ENCODE measurements at places on chromosomes 12 and 14.
A peak's percentile ranks its signal among the peaks of the same experiment; 100 is the strongest.

DNA sequence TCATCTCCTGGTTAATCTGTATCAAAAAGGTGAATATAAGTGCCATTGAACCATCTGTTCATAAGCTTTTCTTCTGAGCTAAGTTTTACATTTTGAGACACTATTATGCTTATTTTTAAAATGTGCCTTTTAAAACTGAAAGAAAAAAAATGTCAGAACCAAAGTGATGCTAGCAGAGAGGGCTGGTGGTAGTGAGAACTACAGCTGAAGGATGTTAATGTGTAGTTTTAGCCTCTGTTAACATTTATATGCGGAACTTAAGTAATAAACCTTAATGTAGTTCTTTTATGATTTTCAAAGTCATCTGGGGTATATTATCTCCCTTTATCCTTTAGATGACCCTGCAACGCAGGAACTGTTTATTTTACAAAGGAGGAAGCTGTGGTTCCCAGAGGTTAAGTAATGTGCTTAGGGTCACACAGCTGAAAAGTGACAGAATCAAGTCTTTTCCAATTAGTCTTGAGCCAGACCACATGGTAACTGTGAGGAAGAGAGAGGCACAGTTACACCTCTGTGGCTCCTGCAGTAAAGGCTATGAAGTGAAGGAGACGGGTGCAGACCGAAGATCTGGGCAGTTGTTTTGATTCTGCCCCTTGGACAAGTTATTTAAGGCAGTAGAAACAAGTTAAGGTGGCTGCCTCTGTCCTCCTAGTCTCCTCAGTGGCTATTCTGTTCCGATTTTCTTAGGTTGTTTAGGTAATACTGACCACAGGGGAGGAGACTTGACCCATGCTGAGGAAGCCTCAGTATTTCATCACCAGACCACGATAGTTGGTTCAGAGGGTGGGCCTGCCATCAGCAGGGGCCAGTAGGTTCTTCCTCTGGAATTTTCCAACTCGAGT lies 23.9 kb downstream of the GNG2 start:
- DNase-seq: peak; percentile 81

DNA sequence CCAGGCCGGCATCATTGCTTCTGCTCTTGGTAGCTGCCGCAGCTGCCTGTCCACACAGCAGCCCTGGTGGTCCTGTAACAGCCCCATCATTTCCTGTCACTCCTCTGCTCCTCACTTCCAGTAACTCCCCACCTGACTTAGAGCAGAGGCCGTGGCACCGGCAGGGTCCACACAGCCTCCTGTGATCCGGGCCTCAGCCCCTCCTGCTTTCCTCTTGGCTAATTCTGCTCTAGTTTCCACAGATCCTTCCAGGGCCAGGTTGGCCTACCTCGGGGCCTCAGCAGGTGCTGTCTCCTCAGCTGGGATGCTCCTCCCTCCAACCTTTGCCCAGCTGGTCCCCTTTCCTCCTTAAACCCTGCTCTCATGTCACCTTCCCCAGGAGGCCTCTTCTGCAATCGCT lies 80.2 kb downstream of the FZD10 start:
- no peak for DNase-seq

DNA sequence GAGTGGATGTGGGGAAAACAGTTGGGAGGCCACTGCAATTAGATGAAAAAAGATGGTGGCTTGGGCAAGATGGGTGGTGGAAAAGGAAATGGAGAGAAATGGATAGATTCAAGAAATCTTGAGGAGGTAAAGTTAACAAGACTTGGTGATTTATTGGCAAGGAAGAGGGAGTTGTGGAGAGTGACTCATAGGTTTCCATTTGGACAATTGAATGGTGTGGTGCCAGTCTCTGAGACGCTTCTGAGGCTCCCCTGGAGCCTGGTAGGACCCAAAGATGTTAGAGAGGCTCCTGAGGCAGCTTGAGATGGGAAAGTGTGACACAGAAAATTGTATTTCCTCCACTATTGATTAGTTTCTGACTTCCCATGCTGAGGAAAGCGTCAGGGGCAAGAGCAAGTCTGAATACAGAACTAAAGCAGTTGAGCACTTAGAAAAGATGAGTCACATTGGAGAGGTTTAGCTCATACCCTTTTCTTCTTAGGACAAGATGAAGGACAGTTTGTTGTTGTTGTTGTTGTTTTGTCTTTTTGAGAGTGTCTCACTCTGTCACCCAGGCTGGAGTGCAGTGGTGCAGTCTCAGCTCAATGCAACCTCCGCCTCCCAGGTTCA lies 4.5 kb downstream of the PRPF40B start:
- DNase-seq: no peak

- no peak for DNase-seq
Measured at GRCh38 chr14:51382506-51382905, 142.5 kb downstream of the TMX1 start.

- no peak for DNase-seq
Measured at GRCh38 chr14:101776344-101776743, 14.8 kb downstream of the PPP2R5C start.

GRCh38 chr14:42869681-42870080 lies 1263.0 kb downstream of the LRFN5 start:
- no peak for DNase-seq

GRCh38 chr14:52043690-52044089 lies 25.2 kb downstream of the NID2 start:
- DNase-seq: peak; percentile 14

- peak; percentile 36 for DNase-seq
Measured at GRCh38 chr12:31589598-31589903, 1.4 kb downstream of the DENND5B start.

DNA sequence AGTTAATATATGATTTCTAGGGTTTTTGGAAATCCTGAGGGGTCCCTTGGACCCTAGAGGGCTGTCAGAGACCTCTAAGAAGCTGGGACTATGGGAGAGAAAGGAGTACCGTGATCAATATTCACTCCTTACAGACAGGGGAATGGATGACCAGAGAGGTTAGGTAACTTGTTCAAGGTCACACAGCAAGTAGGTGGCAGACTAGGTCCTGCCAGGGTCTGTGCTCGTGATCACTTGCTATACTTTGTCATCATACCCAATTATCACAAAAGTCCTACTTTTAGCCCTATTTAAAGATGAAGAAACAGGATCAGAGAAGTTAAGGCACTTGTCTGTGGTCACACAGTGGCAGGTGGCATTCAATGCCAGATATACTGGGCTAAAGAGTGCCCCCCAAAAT lies 42.9 kb downstream of the WSCD2 start:
- DNase-seq: no peak

DNA sequence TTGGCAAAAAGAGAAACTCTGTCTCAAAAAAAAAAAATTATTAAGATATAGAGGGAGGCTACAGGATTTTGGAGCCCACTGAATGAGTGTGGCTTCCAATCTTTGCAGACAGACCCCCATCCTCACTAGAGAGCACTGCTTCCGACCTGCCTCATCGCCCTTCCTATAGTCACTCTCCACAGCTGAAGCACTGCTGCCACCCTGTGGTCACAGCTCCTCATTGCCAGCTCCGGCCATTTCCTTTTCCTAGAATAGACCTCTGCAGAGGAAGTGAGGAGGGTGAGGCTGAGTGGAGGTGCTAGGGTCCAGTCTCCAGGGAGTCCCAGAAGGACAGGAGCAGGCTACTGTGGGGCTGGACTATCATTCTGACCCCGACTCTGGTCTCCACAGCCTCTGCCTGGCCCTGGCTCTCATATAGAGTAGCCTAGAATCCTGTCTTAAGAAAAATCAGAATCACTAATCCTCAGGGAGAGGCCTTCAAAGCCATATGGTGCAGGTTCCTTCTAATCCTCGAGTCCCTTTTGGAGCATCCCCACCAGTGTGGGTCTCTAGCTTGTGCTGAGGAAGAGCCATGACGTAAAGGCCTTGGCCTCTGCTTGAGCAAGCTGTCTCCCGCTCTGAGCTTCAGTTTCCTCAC lies 1.4 kb upstream of the NPFF start:
- peak; percentile 86 for DNase-seq

- DNase-seq: no peak
Measured at GRCh38 chr12:3432868-3433267, 58.1 kb upstream of the PRMT8 start.

- DNase-seq: no peak
Measured at GRCh38 chr12:123952037-123952436, 20.6 kb downstream of the CCDC92 start.

DNA sequence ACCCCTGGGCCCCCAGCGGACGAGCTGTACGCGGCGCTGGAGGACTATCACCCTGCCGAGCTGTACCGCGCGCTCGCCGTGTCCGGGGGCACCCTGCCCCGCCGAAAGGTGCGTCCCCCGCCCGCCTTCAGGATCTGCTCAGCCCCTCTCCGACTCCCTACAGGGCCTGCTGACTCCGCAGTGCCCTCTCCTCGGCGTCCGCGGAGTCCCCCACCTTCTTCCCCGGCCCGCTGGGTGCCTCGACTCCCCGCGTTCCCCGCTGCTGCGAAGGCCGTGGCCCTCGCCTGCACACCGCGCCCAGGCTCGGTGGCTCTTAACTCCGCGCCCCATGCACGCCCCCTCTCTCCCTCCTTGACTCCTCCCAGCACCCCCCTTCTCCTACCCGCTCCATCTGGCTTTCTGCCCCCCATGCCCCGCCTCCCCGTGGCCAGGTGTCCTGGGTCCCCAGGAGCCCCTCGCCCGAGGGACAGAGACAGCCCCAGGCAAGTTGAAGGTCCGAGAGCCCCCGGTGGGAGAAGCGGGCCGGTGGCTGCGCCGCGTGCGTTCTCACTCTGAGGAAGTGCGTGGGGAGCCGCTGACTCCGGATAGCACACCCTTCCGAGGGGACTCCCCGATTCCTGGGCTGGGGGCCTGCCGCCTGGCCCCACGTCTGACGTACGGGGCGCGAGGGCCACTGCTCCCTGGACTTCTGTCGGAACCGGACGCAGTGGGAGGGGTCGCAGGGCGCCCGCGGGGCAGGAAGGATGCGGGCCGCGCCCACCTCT lies 594 bp downstream of the TAMALIN start:
- peak; percentile 22 for DNase-seq

- no peak for DNase-seq
Measured at GRCh38 chr14:91330856-91331255, 86.4 kb upstream of the GPR68 start.

GRCh38 chr12:54191550-54192022 lies 2.8 kb upstream of the SMUG1 start:
- peak; percentile 85 for DNase-seq

DNA sequence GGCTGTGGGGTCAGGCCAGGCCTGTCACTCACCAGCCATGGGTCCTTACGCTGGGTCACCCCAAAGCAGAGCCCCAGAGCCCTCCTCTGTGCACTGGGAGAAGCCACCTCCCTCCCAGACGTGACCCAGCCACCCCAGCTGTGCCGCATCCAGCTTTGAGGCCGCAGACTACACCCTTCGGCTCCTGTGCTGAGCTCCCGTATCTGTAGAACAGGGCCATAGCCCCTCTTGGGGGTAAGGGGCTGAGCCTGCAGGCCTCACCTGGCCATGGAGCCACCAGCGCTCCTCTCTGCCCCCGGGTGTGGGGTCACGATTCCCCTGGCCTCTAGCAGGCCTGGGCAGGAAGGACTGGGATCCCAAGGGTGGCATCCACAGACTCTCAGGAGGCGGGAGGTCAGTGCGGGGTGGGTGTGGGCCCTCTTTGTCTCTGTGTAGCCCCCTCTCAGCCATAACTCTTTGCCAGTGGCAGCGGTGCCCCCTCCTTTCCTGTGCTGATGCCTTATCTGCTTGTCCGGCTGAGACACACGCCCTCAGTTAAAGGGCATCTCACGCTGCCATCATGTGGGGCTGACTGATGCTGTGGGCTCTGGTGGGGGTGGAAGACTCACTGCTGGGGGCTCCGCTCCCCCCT lies 16.3 kb downstream of the ASPG start:
- DNase-seq: no peak

DNA sequence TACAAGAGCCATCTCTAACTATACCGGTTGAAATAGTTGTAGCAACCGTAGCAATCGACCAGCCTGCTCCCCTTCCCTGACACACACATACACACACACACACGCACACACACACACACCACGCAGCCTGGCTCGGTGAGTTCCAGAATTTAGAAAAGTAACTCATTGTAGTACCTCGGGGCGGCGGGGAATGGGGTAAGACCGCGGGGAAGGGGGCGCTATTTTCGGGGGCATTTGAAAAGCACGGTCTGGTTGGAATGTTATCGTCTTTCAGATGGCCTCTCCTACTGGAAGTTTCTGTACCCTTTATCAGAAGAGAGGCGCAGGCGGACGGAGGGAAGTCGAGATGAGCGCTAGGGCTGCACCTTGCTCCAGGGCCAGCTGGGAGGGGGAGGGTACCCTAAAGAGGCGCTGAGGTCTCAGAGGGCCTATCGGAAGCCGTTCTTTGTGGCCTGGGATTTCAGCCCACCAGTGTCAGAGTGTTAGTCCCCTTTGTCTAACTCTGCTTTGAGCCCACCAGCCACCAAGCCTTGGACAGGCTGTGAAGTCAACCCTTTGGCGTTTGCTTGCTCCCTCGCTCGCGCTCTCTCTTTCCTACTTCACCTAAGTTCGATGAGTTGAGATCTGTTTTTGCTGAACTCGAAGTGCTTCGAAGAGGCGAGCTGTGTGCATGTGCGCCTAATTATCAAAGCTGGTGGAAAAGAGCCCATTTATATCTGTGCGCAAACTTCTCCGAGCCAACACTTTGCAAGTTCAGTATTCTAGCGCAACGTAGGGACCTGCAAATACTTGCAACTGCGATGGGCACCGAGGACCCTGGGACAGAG lies 837 bp downstream of the COL2A1 start:
- no peak for DNase-seq

- DNase-seq: no peak
Measured at GRCh38 chr12:846421-846820, 94.0 kb downstream of the WNK1 start.

DNA sequence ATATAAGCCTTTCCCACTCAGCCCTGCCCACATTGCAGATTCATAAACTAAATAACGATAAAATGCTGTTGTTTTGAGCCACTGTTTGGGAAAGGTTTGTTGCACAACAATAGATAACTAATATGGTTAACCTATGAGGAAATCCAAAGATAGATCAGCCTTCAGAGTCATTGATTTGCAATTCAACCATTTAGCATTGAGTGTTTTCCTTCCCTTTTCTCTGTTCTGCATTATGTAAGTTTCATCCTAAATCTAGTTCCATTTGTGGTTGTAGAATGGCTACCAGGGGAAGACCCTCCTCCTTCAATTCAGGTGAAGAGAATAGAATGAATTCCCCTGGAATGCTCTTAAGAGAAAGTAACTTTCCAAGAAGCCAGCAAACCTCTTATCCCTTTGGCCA lies 19.6 kb downstream of the TC2N start:
- no peak for DNase-seq

DNA sequence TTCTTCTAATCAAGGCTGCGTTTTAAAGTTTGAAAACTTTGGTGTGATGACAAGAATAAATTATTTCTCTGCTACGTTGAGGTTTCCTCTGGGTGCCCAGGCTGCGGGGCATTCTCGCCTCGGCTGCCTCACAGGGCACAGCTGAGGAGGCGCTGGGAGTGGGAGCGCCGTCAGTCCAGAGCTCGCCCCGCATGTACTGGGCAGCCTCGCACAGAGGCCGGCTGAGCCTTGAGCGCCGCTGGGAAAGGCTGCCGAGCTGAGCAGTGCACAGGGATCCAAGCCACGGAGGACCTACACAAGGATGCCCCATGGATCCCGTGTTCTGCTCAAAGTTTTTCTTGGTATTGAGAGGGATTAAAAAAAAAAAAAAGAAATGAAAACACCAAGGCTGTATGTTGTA lies 11.6 kb downstream of the RFX4 start:
- no peak for DNase-seq

- DNase-seq: peak; percentile 87
Measured at GRCh38 chr12:66241061-66242043, 52.3 kb downstream of the IRAK3 start.
